Activated CD4-positive, alpha-beta T cell treated with anti-CD3 and anti-CD28 coated beads, Interleukin-2, amount 10 ng/mL, durations not matched to agents 7 days and 5 days (primary cell): ENCODE measurements at places on chromosomes 3 and 15.

- H3K4me1 ChIP-seq: peaks cover 17% of the 10 kb centered on the region
- no peak overlapping the region for H3K27ac ChIP-seq
- H3K36me3 ChIP-seq: no peaks in the 10 kb centered on the region
- peaks cover 64% of the 10 kb centered on the region for H3K27me3 ChIP-seq
- H3K4me3 ChIP-seq: no peak overlapping the region
Measured at GRCh38 chr3:98730338-98730737, 32.8 kb upstream of the ST3GAL6 start.

- no peak for DNase-seq
- no peak overlapping the region for H3K27ac ChIP-seq
- H3K4me1 ChIP-seq: no peaks in the 10 kb centered on the region
- no peaks in the 10 kb centered on the region for H3K27me3 ChIP-seq
- no peak overlapping the region for H3K4me3 ChIP-seq
Measured at GRCh38 chr3:39727415-39727814, 82.0 kb upstream of the MYRIP start.

- no peaks in the 10 kb centered on the region for H3K4me1 ChIP-seq
- H3K27me3 ChIP-seq: no peaks in the 10 kb centered on the region
- H3K4me3 ChIP-seq: no peak overlapping the region
- DNase-seq: no peak
Measured at GRCh38 chr3:82030916-82031315, 269.5 kb upstream of the GBE1 start.

GRCh38 chr3:132362329-132362728 is 45.1 kb downstream of the ACP3 start:
- no peaks in the 10 kb centered on the region for H3K4me1 ChIP-seq
- no peak overlapping the region for H3K4me3 ChIP-seq
- no peak for DNase-seq
- no peaks in the 10 kb centered on the region for H3K36me3 ChIP-seq
- no peak overlapping the region for H3K27ac ChIP-seq

DNA sequence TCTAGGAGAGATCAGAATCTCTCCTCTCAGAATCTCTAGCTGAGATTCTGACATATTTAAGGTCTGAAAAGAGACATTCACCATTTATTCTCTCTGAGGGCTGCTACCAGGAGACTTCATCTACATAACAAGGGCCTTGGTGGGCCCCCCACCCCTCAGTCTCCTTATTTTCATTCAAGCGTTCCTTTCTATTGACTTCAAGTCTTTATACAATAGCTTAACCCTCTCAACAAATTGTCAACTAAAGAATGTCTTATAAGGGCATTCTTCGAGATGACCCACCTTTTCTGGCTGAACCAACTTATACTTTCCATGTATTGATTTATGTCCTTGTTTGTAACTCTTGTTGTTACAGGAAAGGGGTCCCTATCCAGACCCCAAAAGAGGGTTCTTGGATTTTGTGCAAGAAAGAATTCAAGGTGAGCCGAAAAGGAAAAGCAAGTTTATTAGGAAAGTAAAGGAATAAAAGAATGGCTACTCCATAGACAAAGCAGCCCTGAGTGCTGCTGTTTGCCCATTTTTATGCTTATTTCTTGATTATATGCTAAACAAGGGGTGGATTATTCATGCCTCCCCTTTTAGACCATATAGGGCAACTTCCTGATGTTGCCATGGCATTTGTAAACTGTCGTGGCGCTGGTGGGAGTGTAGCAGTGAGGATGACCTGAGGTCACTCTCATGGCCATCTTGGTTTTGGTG is 209.5 kb upstream of the ALCAM start:
- no peak overlapping the region for H3K4me3 ChIP-seq
- no peak overlapping the region for H3K27ac ChIP-seq
- H3K27me3 ChIP-seq: no peaks in the 10 kb centered on the region
- DNase-seq: no peak
- H3K4me1 ChIP-seq: no peaks in the 10 kb centered on the region
- no peaks in the 10 kb centered on the region for H3K36me3 ChIP-seq

GRCh38 chr3:168493412-168494205 is 397.9 kb upstream of the GOLIM4 start:
- H3K4me3 ChIP-seq: no peak overlapping the region
- DNase-seq: no peak
- no peak overlapping the region for H3K27ac ChIP-seq
- no peaks in the 10 kb centered on the region for H3K27me3 ChIP-seq
- no peaks in the 10 kb centered on the region for H3K36me3 ChIP-seq

DNA sequence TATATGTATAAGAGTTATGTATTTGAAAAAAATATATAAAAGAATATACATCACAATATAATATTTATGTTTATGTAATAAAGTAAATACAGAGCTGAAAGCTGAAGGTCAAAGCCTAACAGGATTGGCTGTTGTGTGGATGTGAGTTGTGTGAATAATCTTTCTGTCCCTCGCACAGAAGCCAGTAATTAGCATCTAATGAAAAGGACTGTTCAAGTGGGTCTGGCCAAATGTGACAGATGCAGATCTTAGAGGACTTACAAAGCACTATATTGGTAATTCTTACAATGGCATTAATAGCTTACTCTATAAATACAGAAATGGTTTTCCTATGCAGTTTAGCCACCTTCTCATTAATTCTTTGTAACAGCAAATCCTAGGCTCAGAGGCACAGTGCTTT is 2.4 kb downstream of the MKRN3 start:
- peaks cover 2% of the 10 kb centered on the region for H3K36me3 ChIP-seq
- no peak overlapping the region for H3K27ac ChIP-seq
- H3K4me1 ChIP-seq: no peaks in the 10 kb centered on the region
- H3K4me3 ChIP-seq: no peak overlapping the region

DNA sequence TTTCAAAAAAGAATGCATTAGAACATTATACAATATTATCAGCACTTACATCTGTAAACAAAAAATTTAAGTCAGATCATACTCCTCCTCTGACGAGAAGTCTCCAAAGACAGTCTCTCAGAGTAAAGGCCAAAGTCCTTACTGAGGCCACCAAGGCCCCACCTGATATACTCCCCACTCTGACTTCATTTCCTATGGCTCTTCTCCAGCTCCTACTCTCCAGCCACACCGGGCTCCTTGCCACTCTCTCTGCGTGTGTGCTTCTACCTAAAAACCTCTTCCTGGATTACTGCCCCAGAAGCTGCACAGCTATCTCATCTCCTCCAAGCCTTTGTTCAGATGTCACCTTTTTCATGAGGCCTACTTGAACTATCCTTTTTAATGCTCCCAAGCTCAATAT is 5.0 kb downstream of the DCP1A start:
- no peak overlapping the region for H3K27ac ChIP-seq
- H3K27me3 ChIP-seq: no peaks in the 10 kb centered on the region
- no peak for DNase-seq
- H3K4me3 ChIP-seq: no peak overlapping the region

DNA sequence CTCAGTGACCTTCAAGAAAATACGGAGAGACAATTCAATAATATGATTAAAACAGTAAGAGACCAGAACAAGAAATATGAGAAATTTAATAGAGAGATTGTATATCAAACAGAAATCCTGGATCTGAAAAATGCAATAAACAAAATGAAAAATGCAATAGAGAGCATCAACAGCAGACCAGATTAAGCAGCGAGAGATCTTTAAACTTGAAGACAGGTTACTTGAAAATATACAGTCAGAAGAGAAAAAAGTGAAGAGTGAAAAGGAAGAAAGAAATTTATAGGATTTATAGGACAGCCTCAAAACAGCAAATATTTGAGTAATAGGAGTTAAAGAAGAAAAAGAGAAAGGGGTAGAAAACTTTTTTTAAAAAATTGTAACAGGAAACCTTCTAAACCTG is 813.9 kb upstream of the GRM7 start:
- H3K27me3 ChIP-seq: no peaks in the 10 kb centered on the region
- no peaks in the 10 kb centered on the region for H3K36me3 ChIP-seq

DNA sequence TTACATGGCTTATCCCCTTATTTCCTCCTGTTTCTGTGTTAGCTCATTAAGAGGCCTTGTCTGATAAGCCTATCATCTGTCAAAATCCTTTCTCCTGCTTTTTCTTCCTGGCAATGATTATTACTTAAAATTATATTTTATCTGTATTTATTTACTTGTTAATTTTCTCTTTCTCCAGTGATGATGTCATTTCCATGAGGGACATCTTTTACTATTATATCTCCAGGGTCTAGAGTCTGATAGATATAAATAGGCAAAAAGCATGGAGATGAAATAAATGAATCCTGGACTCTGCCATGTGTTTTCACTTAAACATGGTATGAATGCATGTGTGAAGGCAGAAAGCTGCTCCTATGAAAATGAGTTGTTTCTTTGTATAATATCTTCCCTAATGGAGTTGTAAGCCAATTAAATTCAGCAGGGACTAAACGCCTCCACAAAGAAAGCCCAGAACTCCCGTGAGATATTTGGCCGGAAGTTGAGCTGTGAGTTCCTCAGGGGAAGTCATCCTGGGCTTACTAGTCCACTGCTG is 375.2 kb downstream of the TUSC7 start:
- no peaks in the 10 kb centered on the region for H3K36me3 ChIP-seq
- no peak for DNase-seq
- no peaks in the 10 kb centered on the region for H3K27me3 ChIP-seq
- H3K27ac ChIP-seq: no peak overlapping the region
- no peak overlapping the region for H3K4me3 ChIP-seq
- no peaks in the 10 kb centered on the region for H3K4me1 ChIP-seq

DNA sequence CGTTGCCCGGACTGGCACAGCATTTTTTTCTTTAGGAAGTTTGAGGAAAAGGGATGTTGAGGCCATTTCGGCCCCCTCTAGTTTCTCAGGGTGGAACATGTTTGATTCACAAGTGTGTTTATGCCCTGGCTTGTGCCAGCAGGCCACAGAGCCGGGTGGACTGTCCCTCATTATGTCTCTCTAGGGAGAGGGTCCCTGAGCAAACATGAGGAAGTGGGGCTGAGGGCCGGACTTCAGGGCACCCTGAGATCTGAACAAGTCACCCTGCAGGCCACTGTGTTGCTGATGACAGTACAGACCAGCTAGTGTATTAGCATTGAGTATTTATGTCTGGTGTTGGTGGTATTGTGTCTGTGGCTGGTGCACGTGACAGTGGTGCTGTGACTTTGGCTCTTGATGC is 34.9 kb downstream of the RNU5B-1 start:
- H3K4me1 ChIP-seq: peaks cover 4% of the 10 kb centered on the region
- DNase-seq: no peak
- H3K27me3 ChIP-seq: peaks cover 1% of the 10 kb centered on the region
- no peak overlapping the region for H3K4me3 ChIP-seq
- H3K27ac ChIP-seq: no peak overlapping the region
- H3K36me3 ChIP-seq: no peaks in the 10 kb centered on the region
